ENCODE measurements at places on chromosomes 16 and 17.

DNA sequence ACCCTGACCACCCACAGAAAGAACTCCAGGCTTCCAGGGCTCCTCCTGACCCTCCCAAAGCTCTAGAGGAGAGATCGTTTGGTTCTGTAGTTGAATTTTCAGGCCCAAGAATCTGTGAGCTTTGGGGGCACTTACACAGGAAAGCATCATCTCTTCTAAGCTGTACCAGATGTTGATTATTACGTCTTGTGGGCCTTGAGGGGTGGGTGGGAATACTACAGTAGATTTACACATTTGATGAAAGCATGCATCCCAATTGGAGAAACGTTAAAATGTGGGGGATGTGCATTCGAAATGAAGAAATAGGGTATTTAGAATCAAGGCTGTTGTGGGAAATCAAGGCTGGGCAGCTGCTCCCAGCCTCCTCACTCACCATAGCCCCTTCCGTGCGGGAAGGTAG, 61.9 kb downstream of the MGAT5B start:
- DNase-seq, result no peak

GRCh38 chr16:47712276-47713224, 251.4 kb downstream of the PHKB start:
- no peak for DNase-seq

- peak; percentile 44 for DNase-seq
These were observed 50.2 kb downstream of the CDK5R1 start for GRCh38 chr17:32536736-32537643.

DNA sequence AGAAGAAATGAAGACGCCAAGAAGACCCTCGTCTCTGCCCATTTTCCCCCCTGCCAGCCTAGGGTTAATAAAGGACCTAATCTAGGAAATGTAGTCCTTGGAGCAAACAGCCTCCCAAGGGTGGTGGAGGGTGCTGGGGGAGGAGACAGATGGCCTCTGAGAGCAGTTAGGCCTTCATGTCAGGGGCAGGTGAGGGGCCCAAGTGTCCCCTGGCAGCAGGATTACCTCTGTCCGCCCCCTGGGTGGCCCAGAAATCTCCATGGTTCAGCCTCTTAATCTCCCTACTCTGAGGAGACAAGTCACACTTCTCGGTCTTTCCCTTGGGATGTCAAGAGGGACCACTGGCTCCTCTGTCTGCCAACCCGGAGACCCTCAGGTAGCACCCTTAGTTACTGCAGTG, 365.4 kb upstream of the TNRC6C start:
- no peak for DNase-seq

DNA sequence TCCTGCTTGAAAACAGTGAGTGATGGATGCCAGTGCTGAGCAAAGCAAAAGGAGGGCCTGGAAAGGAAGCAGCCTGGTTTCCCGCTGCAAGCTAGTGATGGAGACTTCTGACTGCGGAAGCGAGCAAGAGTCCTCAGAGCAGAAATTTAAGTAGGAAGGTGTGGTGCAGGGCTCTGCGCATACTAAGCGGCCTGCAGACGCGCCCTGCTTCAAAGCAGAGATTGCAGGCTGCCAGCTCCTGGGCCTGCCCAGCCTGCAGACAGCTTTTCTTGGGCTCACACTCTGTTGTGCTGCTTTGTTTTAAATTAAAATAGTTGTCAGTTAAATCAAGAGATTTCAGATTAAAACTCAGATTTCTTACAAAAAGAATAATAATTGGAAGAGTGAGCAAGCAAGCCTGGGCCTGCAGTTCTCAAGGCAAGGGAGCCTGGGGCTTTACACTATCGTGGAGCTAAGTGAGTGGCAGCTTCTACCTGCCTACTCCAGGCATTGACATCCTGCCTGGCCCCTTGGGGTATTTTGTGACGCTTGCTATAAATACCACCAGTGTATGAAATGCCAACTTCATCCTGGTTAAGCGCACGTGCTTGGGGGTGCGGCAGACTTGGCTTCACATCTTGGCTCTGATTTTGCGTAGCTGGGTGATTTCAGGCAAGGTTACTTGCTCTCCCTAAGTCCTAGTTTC, 237.3 kb downstream of the XYLT1 start:
- DNase-seq, result no peak

- DNase-seq, result peak; percentile 80
These were observed 721 bp upstream of the SOCS3 start for GRCh38 chr17:78360371-78361224.

GRCh38 chr16:58656899-58657298, 27.3 kb upstream of the CNOT1 start:
- DNase-seq, result no peak

- DNase-seq, result no peak
These were observed 162.5 kb downstream of the WSCD1 start for GRCh38 chr17:6232732-6233101.

All from IMR-90 (cell line).